ENCODE measurements at places on chromosomes 4 and X.

DNA sequence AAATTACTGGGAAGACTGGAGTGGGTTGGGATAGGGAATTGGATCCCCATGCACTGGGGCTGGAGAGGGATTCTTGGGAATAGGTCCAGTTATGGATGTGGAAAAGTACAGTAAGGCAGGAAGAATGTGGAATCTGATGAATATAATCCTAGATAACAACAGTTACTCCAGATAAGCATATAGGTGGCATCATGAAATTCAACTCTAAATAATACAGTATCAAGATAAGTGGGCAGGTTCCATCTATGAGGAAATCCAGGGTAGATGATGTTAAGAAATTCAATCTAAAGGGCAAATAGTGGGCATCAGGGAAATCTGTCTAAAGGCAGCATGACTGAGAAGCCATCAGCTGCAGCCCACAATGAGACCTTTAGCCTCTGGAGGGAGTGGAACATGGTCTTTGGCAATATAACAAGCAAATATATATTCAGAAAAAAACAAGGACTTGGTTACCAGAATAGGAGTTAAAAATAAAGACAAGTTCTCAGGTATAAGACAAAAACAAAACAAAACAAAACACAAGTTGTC, 1.2 kb downstream of the DTHD1 start:
- no peak for ATAC-seq

DNA sequence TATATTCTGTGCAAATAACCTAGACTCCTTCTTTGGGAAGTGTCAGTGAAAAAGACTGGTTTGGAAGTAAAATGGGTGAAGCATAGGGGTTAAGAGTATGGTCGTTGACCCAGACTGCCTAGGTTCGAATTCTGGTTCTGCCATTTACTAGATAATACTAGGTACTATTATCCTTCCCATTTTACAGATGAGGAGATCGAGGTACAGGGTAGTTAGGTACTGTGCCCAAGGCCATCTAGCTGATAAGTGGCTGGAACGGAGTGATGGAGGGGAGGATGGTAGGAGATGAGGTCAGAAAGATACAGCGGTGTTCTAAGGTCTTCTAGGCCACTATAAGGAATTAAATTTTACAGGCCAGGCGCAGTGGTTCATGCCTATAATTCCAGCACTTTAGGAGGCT, 11.1 kb downstream of the GLOD5 start:
- ATAC-seq: no peak

- ATAC-seq: peak; percentile 77
Measured at GRCh38 chr4:4334798-4335520, 44.9 kb downstream of the ZBTB49 start.

GRCh38 chrX:74527350-74527749, 87.1 kb downstream of the RLIM start:
- no peak for ATAC-seq

DNA sequence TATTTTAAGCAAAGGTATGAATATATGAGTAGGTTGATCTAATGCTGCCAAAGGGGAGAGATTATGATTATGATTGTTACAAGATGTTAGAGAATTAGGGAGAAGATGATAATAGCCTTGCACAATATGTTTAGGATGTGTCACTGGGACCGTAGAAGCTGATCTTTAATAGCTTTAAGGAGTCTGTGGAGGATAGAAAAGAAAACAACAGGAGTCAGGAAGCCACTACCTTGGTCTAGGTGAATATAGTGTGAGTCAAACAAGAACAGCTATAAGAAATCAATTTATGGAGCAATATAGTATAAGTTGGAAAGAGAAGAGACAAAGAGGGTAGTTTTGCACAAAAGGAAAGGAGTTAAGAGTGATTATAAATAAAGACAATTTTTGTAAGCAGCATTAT, 232.7 kb downstream of the FSTL5 start:
- ATAC-seq: no peak

GRCh38 chr4:82780752-82781231, 17.8 kb downstream of the SCD5 start:
- ATAC-seq: no peak

DNA sequence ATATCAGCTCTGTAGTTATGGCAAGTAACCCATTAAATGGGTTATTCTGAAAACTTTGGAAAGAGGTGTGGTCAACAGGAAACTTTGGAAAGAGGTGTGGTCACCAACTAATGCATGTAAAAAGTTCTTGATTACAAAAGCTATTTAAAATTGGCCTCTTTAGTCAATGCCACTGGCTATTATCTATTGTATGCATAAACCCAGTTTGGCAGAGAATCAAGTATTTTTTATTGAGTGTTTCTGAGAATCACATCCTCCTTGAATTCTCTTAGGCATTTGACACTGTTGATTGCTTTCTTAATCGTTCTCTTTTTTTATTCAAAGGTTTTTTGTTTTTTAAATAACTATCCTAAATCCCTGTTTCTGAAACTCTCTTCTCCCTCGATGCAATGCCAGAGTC, 7.5 kb downstream of the P2RY4 start:
- ATAC-seq: no peak

DNA sequence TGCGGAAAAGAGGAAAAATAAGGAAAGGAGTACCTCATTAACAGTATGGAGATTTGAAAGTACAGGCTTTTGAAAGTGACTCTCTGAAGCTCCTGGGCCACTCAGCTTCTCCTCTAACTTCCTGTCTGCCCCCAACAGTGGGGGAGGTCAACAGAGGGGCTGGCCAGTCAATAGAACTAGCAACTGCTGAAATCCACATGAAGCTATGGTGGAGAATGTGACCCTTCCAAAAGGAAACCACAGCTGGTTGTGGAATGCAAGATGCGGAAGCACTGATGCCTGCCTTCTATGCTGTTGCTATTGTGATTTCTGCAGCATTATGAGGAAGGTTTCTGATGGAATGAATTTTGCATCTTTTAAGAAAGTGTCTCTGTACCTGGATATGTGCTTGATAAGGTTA, 2.4 kb downstream of the CORIN start:
- no peak for ATAC-seq

Data from stimulated activated memory B cell treated with anti-CD40 and anti-IgM and Interleukin-4, amounts not matched to agents 10 μg/mL and 1 μg/mL and 100 μg/mL, for 72 hours (primary cell).